ENCODE measurements at places on chromosomes 1 and 21.

DNA sequence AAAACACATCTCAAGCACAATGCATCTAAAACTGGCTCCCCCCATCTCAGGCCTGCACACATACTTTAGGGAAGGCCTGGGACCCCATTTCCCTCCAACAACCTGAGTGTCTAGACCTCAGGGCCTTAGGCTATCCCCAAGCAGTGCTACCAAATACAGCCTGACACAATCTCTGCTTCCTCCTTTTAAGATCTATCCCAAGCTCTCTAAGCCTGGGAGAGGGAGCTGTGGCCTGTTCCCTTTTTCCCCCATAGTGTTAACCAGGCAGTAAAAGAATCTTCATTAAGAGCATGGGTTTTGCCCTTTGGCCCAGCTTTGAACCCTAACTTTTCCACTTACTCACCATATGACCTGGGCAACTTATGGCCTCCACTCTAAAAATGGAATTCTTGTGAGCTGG is 10.8 kb upstream of the COL8A2 start:
- DNase-seq = no peak

- DNase-seq = no peak
These were observed 88.8 kb downstream of the MRPL39 start for GRCh38 chr21:25518491-25518911.

GRCh38 chr1:17212487-17213121 is 7.7 kb downstream of the PADI1 start:
- DNase-seq = peak; percentile 9

DNA sequence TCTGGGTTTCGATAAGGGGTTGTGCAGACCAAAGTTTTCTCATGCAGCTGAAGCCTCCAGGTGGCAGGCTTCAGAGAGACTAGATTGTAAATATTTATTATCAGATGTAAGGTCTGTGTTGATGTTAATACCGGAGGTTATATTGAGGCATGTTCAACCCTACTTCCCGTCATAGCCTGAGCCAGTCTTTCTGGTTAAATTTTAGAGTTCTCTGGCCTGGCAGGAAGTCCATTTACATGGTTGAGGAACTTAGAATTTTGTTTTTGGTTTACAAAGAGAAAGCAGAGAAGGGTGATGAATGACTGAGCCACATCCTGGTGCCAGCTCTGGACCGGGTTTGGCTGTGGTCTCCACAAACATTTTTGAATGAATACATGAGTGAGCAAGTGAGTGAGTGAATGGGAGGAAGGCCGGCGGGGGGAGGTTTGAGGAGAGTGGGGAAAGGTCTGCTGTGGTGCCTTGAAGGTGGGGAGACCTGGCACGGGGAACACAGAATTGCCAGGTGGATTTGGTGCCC is 218.5 kb downstream of the DISC1 start:
- DNase-seq = no peak

DNA sequence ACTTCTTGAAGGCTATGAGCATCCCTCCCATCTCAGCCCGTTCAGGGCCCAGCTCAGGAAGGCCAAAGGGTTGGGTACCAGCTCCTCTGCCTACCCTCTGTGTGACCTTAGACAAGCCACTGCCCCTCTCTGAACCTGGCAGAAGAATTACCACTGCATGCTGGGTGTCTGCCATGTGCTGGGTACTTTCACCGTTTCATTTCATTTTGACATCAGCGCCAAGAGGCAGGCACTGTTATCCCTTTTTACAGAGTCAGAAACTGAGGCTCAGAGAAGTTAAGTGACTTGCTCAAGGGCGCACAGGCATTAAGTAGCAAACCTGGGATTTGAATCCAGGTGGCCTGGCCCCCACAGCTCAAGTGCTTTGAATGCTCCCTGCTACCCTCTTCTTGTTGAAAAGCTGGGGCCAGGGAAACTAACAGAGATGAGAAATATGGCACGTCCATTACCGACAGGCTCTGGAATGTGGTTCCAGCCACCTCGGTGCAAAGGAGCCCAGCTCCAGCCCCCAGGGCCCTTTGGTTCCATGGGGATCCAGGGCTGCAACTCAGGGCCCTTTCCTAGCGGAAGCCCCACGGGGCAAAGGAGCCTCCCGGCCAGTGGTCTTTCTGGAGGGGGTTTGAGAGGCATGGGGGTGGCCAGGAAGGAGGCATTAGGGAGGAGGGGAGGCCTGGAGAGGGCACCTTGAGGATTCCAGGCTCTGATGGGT is 6.5 kb downstream of the TMEM82 start:
- no peak for DNase-seq

DNA sequence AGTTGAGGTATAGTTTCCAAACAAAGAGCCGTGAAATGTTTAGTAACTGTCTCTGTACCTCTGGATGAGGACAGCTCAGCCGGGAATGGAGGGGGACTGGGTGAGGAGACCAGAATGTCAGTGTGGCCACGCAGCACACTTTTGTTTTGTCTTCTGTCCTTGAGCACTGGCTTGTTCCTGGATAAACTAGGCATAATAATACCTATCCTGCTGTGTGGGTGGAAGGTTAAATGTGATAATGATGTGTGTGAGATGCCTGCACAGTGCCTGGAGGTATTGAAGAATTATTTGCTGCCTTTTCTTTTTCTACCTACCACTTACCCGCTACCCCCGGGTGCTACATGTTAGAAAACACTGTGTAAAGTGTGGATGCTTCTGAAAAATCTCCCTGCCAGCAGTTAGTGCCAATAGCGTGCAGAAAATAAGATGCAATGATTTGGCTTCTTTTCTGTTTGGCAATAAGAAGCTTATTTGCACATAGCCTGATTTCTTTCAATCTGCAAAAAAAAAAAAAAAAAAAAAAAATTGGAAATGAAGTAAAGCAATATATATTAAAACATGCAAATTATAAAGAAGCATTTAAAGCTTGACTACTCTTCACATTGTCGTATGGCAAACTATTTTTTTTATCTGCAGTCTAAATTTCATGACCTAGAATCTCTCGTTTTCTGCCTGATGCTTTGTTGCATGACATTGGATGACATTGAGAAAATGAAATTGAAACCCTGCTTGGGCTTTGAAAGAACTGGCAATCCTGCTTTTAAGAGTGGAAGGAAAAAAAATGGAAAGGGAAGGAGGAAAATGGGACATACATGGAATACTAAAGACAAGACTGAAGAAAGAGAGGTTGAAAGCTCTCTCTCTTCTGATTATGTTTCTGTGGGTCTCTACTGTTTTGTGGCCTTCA is 89.5 kb downstream of the DISC1 start:
- DNase-seq = no peak

- DNase-seq = no peak
These were observed 43.3 kb downstream of the GPR88 start for GRCh38 chr1:100581096-100581705.

GRCh38 chr1:53367503-53368313 is 39.8 kb upstream of the LRP8 start:
- DNase-seq = peak; percentile 15

DNA sequence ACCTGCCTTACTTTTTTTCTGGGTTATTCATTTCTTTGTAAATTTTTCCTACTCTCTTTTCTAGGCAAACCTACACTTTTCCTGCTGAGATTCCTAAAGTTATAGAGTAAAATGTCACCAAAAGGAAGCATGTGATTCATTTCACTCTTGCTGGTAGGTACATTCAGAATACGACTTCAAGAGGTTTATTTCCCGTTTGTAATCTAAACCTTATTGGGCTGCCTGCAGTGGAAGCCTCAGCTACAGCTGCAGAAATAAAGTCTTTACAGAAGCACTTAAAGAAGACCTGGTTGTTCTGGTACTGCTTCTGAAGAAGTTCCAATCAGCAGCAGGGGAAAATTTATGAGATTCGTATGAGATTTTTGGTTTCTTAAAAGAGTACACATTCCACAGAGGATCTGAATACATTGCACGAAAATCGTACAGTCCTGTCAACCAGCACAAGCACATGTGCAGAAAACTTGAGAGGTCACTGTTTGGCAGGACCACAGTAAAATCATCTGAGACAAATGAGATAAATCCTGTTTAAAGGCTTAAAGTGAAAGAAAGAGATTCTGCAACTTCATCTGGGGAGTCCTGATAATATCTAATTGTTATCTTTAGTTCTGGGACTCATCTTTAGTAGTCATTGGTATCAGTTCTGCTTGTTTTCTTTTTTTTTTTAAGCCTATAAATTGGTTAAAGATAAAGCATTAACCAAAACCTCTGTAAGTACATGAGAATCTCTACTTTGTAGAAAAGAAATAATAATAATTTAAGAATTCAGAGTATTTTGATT is 109.9 kb upstream of the ADGRL2 start:
- DNase-seq = no peak

DNA sequence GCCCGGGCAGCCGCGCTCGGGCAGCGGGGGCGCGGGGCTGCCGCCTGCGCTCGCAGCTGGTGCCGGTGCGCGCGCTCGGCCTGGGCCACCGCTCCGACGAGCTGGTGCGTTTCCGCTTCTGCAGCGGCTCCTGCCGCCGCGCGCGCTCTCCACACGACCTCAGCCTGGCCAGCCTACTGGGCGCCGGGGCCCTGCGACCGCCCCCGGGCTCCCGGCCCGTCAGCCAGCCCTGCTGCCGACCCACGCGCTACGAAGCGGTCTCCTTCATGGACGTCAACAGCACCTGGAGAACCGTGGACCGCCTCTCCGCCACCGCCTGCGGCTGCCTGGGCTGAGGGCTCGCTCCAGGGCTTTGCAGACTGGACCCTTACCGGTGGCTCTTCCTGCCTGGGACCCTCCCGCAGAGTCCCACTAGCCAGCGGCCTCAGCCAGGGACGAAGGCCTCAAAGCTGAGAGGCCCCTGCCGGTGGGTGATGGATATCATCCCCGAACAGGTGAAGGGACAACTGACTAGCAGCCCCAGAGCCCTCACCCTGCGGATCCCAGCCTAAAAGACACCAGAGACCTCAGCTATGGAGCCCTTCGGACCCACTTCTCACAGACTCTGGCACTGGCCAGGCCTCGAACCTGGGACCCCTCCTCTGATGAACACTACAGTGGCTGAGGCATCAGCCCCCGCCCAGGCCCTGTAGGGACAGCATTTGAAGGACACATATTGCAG is 3.0 kb downstream of the ARTN start:
- peak; percentile 7 for DNase-seq
